ENCODE measurements at places on chromosomes 6 and 20. TPM values are rescaled to one million over a fixed set of nuclear protein-coding genes. Genes with fewer than 3 reads are reported as not detected.

- DNase-seq: peak; percentile 13
Observed at GRCh38 chr6:14339711-14340584, 222.4 kb downstream of the CD83 start.

GRCh38 chr6:38638941-38639497, 710 bp downstream of the BTBD9 start:
- no peak for DNase-seq

- DNase-seq: no peak
Observed at GRCh38 chr6:10343320-10343719, 71.6 kb downstream of the TFAP2A start.

- DNase-seq: no peak
Observed at GRCh38 chr6:111458670-111459232, 24.3 kb downstream of the REV3L start.

DNA sequence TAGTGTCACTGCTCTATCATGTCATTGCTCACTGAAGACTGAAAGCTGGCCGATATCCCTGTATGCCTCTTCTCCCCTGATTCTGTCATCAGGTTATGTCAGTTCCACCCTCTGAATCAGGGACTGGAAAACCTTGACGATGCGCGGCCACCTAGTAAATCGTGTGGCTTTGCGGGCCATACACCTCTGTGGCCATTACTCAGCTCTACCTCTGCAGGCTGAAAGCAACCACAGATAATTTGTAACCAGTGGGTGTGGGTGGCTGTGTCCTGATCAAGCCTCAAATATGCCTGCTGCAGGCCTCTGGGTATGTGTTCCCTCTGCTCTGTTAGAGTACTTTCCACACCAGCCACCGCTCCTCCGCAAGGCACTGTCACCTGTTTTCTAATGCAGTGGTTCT, 105.2 kb downstream of the GMPR start:
- DNase-seq: no peak

DNA sequence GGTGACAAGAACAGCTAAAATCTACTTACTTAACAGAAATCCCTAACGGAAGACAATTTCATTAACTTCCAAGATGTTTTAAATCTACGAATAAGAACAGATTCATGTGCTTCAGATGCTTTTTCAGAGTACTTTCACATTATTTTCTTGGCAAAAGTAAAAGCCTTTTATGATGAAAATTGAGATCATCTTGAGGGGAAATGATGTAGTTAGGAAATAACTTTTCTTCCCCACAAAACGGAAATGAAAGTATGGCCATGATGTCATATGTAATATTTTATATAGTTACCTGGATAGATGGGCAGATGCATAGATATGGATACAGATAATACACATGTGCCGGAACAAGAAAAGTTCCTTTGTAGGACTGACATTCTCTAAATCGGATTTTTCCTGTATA, 32.8 kb downstream of the SASH1 start:
- no peak for DNase-seq

DNA sequence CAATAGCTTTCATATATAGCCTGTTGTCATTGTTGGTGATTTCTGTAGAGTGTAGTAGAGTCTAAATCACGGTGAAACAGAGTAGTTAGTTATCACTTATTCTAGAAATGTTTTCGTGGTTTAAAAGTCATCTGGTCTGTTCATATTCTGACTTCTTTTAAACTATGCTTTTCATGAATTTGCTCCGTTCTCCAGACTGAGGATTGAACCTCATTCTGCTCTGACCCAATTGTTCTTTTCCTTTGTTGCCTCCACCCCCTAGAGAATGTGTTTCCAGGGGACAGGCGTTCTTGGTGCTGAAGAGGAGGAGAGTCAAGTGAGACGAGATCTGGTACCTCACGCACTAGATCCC, 748 bp upstream of the ZNF292 start:
- DNase-seq: no peak

Gene RIPPLY2
- not detected for total RNA-seq

Gene PKIB
- total RNA-seq: 1.4 TPM

Measured in myocyte (in vitro differentiated cells).